ENCODE measurements at places on chromosomes 2 and 18.

GRCh38 chr18:6650127-6650507 is 79.4 kb upstream of the ARHGAP28 start:
- DNase-seq = no peak

DNA sequence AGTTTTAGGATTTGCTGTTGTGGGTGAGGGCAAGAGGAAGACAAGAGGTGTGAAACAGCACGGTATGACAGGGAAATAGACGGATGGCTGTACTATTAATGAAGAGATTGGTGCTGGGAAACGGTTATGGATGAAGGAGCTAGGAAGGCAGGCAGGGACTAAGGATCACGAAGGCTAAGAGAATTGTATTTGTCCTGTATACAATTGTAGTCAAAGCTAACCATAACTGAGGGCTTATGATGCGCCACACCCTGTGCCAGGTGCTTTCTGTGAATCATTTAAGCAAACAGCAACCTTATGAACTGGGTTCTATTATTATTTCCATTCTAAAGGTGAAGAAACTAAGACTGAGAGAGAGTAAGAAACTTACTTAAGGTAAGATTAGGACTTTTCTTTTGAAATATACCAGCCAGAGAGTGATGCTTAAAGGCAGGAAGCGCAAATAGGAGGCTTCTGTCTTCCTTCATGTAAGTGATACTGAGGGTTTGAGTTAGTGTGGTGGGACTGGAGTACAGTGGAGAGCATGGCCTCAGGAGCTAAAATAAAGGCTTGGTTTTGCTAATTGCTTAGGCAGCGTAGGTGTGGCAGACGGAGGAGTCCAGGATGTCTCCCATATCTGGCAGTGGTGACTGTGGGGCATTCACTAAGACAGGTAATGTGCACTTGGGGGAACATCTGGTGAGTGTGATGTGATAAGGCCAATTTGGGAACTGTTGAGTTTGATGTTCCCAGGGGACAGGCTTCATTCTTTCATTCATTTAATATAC is 85.8 kb downstream of the PLEKHM3 start:
- no peak for DNase-seq

DNA sequence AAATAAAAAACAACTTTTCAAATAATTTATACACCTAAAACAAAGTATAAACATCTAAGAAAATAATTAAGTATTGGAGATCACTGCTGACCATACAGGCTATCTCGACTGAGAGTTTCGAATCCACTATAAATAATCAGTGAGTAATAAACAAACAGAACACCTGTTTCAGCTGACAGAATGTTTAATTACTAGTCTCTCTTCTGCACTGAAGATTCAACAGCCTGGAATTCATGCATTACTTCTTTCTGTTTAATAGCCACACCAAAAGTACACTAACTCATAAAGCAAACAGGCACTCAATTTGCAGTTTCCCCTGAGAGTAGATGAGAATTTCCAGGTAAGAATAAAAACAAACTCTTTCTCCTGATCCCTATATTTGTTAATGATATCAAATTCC is 138.5 kb downstream of the RBMS1 start:
- no peak for DNase-seq

- DNase-seq = no peak
These were observed 2.6 kb upstream of the UBE2F start for GRCh38 chr2:237964194-237964577.

- DNase-seq = no peak
These were observed 289.6 kb upstream of the ZNF804A start for GRCh38 chr2:184308706-184309105.
